ENCODE measurements at places on chromosomes 16 and 17.
A peak's percentile ranks its signal among the peaks of the same experiment; 100 is the strongest.

- DNase-seq = no peak
These were observed 10.3 kb upstream of the MED9 start for GRCh38 chr17:17466511-17466910.

DNA sequence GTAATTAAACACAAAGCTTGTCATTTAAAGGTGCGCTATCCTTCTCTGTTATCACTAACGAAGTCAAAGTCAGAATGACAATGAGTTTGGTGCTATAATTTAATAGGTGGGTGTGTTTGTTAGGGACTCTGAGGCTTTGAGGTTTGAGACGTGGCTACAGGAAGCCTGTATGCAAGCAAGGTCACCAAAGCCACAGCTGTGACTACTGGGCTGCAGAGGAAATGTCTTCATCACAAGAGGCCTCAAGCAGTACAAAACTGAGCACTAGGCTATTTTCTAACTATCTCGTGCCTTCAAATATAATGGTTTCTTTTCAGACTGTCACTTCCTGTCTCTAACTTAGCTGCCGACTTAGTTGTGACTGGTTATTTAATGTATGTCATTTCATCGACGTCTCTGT lies 141.2 kb downstream of the AATF start:
- no peak for DNase-seq

GRCh38 chr16:70152578-70153302 lies 20.8 kb upstream of the CLEC18C start:
- no peak for DNase-seq

GRCh38 chr17:38918129-38918913 lies 7.1 kb upstream of the LASP1NB start:
- DNase-seq = no peak

DNA sequence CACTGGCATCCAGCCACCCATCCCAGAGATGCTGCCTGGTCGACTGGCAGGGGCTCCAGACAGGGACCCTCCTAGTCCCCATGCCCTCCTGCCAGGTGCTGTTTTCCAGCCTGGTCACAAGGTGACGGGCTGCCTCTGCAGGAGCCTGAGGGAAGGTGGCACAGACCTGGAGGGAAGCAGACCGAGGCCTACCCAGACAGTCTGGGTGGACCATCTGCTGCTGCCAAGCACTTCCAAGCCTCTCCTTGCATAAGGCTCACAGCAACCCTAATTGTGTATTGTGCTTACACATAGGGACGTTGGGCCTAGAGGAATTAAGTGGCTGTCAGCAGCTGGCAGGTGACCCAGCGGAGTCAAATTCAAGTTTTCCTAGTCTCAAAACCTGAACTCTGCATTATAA lies 90.1 kb upstream of the KCNJ18 start:
- DNase-seq = no peak

DNA sequence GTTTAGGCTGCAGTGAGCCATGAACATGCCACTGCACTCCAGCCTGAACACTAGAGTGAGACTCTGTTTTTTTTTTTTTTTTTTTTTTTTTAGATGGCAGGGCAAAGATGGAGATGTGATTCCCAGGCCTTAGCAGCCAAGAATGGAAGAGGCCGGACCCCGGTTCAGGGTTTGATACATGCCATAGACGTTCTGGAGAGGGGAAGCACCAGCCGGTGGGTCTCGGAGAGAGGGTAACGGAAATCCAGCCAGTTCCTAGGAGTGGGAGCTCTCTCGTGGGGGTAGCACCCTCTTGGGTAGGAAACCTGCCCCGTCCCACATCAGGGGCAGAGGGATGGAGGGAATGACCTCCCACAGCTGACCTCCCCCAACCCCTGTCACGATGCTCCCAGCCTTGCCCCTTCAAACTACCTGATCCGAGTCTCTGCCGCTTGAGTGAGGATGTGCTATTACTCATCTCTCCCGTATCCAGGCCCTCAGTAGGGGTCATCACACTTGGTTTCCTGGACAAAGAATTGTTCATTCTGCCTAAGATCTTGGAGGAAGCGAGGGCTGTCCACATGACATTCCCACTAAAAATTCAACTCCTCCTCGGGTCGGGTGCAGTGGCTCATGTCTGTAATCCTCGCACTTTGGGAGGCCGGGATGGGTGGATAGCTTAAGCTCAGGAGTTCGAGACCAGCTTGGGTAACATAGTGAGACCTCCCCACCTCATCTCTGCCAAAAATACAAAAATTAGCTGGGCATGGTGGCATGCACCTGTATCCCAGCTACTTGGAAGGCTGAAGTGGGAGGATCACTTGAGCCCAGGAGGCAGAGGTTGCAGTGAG lies 47.3 kb downstream of the MIS12 start:
- DNase-seq = no peak

DNA sequence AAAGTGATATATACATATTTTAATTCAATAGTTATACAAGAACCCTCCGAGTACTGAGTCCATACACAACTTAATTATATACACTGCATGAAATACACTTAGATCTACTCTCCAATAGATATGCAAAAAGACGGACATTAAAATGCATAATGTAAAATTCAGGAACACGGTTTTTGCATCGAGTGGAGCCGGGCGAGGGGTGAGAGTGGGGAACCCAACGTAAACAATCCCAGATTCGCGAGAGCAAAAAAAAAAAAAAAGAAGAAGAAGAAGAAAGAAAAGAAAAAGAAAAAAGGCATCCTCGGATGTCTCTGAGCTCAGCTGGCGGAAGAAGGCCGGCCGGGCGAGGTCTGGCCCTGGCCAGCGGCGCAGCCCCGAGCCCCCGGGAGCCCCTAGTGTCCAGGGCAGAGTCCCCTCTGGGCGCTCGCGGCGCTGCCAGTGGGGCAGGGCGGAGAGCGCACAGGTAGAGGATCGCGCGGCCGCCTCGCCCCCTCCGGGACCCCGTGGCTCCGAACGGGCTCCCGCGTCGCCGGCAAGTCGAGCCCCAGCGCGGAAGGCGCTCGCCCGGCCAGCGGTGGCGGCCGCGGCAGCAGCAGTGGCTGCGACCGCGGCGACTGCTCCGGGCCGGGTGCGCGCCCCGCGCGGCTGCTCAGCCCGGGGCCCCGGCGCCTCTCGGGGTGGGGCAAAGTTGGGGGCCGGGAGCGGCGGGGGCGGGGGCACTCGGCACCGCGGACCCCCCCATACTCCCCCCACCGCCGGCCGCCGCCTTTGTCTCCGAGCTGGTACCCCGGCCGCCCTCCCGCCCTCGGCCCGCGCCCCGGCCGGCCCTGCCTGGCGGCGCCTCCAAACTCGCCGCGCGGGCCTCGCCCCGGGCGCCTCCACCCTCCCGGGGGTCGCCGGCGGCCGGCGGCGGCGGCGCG lies 9.6 kb upstream of the ZFHX3 start:
- peak; percentile 19 for DNase-seq

GRCh38 chr17:58082341-58082869 lies 814 bp upstream of the DYNLL2 start:
- no peak for DNase-seq

DNA sequence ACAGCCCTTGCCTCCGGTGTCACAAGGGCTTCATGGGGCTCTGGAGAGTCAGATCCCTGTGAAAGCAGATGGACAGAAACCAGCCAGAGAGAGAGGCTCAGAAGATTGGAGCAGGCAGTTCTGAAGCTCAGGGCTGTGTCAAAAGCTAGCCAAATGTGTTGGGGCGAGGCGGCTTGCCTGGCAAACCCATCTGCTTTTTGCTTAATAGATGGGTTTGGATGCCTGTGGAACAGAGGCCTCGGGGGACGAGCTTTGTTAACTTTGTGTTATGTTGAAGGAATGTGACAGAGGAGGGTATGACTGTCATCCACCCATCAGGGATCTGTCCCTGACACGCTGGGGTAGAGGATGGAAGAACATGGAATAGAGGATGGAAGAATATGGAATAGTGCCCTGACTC lies 21.0 kb upstream of the SLC12A3 start:
- no peak for DNase-seq

GRCh38 chr16:58345574-58346354 lies 46.5 kb upstream of the GINS3 start:
- DNase-seq = no peak

DNA sequence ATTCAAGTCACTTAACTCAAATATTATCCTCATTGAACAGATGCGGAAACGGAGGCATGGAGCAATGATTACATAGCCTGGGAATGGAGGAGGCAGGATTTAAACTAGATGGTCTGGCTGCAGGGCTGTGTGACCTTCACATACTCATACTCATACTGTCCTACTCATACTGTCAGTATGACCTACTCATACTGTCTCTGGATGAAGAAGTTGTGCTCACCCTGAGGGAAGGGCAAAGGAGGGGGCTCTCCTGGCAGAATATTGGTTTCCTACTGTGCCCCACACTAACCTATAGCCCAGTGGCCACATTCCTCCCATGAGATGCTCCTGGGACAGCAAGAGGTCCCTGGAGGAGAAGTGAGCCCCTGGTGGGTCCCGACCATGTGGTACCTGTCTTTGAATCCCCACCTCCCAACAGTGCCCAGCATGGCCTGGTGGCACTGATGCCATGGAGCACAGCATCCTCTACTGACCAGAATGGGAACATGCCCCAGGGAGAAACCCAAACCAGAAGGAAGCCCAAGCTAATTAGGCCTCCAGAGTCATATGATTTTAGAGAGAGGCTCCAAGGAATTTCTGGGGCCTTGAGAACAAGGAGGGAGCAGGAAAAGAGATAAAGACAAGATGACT lies 197.3 kb upstream of the SDK2 start:
- peak; percentile 55 for DNase-seq

DNA sequence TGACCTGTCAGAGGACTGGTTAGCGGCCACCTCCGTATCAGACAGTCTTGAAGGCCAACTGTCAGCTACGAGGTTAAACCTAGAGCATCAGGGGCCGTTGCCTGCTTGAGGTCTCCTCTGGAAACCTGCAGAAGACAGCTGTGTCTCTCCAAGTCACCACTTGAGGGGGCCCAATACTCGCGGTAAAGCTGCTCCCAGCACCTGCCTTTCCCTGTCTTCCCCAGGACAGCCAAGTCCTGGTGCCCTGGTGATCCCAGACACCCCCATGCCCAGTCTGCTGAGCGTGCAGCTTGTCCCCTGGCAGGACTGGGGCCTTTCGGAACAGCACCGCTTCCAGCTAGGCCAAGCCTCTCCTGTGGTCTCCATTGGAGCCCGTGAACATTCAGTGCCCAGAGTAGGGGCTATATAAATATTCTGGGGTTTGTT lies 80.1 kb downstream of the DNAH17 start:
- DNase-seq = peak; percentile 82

DNA sequence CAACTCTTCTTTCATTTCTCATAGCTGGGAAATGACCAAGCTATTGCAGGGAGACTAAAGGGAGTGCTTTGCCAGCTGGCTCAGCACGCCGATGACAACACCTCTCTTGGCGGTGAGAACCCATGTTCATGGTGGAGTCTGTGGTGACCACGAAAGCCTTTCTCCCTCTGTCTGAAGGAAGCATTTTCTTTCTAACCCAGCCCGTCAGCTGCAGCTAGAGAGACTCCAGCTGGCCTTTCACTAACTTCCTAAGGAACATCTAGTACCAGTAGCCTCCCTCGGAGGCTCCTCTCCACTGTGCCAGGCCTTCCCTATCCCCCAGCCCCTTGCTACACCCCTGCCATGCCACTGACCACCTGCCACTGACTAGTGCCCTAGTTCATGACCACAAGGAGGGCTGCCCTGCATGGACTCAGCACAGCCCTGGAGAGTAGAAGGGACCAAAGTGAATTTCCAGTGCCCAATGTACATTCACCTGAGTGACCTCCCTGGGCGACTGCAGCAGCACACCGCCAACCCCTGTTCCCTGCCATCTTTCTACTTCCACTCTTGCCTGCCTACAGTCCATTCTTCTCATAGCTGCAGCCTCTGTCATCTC lies 81.3 kb downstream of the CBLN1 start:
- DNase-seq = no peak

- no peak for DNase-seq
These were observed 6.3 kb upstream of the ZCCHC14 start for GRCh38 chr16:87499189-87499486.

GRCh38 chr16:79247386-79247785 lies 353.2 kb downstream of the MAF start:
- no peak for DNase-seq

DNA sequence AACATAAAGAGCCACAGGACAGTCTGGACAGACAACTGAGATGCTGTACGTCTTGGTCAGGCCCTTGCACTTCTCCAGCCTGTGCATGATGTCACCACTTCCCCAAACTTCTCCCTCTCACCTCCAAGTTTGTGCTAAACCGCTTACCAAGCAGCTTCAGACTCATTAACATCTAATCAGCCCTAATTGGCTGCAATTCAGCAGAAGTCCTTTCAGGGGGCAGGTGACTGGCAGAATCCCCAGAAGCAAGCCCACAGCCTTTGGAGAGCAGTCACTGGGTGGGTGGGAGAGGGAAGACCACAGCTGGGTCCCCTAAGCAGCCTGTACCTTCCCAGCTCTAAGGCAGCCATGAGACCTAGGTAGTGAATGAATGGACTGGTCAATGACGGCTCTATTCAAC lies 161.4 kb downstream of the GRIN2A start:
- no peak for DNase-seq

DNA sequence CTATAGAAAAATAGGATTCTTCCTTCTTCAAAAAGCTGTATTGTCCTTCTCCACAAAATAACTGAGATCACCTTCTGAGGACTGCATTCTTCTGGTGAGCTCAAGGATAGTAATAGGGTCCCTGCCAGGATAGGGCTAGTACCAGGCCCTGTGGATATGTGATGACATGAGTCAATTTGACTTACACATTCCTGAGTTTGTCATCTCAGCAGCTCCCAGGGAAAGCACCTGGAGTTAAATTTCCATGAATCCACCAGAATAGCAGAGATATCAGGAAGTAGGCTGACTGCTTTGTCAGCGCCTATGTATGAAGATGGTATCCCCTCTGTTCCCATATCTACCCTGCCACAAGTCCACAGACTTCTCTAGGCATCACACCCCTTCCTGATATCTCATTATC lies 225.8 kb downstream of the PMP22 start:
- DNase-seq = no peak

DNA sequence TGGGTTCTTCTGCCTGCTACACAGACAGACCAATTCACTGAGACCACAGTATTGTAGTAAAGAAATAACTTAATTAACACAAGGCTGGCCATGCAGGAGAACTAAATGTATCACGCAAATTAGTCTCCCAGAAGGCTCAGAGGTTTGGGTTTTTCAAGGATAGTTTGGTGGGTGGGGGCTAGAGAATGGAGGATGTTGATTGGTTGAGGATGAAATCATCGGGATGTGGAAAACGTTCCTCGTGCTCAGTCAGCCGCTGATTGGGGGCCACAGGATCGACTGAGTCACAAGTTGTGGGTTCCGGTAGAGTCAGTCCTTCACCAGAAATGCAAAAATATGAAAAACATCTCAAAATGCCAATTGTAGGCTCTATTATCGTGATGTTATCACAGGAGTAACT lies 18.7 kb downstream of the RHOT1 start:
- DNase-seq = no peak

DNA sequence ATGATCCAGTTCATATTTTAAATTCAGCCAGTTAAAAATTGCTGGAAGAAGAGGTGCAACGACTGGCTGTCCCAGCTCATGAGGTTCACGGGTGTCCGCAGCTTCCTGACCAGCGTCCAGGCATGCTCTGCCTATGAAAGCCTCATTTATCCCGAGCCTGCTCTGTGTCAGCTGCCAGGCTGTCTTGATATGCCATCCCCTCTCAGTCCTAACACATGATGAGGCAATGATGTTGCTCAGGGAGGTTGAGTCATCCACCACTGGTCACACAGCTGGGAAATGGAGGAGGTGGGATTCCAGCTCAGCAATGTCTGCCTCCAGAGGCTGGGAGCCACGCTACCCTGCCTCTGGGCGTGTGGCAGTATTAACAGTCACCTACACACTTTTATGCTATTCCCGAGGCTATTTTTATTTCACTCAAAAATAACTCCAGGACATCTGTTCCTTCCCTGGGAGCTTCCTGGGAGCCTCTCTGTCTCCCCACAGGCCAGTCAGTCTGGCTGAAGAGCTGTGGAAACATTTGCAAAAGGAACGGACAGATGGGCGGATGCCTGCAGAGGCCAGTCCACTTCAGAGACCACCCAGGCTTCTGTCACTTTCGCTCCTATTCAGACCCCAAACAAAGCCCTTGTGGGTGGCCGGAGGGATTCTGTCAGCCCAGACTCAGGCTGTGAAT lies 22.5 kb downstream of the RAB11FIP4 start:
- DNase-seq = no peak

All from NCI-H345 (cell line).